ENCODE measurements at places on chromosomes 1 and 21.

GRCh38 chr1:230194525-230194924 is 127.5 kb downstream of the GALNT2 start:
- no peak for DNase-seq

- no peak for DNase-seq
Measured at GRCh38 chr1:23593556-23594148, 34.4 kb upstream of the ID3 start.

DNA sequence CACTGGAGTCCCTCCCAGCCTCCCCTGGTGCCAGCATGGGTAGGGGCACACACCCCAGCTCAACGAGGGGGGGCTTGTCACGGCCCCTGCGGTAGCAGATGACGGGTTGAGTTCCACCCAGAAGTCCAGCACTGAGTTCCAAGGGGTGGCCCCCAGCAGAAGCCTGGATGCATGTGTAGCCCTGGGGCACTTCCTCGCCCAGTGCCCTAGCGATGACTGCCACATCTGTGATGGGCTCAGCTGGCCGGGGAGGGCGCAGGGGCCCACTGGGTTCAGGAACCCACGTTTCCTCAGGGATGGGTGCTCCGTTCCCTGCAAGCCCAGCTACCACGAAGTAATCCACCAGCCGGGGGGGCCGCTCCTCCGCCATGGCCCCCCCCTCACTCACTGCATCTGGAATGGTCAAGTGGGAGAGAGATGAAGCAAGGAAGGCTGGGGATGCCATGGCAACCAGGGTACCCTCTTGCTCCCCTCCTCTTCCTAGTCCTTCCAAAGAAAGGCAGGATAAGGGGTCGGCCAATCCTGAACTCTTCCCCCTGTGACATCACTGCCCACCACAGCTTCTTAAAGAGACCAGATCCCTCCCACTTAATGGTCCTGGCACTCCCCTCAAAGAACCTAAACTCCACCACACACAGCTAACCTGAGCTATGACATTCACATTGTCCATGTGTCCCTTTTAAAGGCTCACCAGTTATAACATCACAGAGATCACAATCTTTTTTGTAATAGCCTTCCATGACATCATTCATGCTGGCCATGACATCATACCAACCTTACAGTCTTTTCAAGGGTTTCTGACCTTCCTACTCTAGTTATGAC is 2.3 kb downstream of the DENND4B start:
- DNase-seq = no peak

DNA sequence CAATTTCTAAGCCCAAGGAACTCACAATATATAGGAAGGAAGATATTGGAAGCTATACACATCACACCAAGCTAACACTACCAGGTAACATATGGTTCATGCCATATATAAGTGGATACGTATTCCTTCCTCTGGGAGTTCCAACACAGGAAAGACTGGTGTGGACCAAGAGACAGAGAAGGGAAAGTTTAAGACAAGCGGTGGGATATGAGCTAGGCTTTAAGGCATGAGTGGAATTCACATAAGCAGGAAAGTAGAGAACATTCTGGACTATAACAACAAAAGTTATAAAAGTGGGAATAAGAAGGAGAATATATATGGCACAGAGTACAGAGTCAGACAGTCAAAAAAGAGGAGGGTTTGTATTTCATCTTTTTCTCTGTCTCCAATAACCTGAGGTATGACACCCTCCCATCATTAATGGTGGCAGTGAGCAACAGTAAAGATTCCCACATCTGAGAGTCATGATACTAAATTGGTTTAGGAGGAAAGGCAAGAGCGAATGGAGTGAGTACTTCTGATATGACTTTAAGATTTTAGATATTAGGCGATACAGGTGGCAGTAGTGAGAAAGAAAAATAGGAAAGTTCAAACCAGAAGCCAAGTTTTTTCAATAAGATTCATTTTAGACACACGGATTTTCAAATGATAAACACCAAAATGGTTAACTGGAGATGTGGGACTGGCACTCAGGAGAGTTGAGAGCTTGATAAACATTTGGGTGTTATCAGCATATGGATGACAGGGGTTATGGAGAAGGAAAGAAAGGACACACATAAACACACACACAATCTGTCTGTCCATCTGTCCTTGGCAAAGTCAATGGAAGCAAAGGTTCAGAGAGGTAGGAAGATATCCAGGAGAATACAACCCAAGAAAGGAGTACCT is 87.4 kb upstream of the TTC39A start:
- no peak for DNase-seq

DNA sequence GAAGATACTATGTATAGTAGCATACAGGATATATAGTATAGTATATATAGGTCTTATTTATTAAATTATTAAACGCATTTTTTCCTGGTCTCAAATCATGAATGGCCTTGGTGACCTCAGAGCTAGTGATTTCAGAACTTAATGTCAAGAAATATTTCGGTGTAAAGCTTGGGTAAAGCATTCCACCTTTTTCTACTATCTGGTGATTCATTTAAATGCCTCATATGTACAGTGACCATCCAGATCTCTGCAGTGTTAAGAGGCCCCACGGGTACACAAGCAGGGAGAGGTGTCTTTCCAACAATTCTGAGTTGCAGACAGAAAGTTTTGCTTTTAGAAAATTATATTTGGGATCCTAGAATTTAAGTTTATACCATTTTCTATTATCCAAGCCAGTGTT is 626.5 kb downstream of the PTPRC start:
- no peak for DNase-seq

DNA sequence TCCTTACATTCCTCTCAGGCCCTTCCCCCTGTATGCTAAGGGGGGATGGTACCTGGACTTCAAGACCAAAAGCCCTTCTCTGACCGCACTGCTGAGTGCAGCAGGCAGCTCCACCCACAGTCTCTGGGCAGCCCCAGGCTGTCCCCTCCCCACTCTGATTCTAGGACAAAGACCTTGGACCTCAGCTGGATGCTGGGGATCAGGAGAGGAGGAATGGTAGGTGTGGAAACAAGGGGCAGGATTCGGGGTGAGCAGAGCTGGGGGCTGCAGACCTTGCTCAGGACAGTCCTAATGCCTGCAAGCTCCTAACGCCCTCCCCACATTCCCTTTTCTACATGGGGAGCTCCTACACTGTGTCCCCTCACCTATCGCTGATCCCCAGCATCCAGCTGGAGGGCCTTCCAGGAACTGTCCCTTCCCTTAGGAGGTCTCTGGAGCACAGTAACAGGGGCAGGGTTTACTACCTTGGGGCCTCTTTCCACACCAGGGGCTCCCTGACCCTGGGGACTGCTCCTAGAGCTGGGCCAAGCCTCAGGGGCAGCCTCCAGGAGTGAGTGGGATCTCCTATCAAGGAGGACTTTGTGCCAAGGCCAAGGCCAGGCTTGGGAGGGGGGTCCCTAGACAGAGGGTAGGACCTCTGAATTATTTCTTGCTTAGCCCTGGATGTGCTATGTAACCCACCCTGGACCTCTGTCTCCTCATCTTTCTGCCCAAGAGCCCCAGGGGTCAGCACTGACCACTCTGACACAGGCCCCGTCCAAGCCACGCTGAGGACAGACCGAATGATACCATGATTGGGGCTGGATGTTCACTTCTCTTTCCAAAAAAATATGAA is 5.6 kb downstream of the CLDN19 start:
- DNase-seq = peak; percentile 3

DNA sequence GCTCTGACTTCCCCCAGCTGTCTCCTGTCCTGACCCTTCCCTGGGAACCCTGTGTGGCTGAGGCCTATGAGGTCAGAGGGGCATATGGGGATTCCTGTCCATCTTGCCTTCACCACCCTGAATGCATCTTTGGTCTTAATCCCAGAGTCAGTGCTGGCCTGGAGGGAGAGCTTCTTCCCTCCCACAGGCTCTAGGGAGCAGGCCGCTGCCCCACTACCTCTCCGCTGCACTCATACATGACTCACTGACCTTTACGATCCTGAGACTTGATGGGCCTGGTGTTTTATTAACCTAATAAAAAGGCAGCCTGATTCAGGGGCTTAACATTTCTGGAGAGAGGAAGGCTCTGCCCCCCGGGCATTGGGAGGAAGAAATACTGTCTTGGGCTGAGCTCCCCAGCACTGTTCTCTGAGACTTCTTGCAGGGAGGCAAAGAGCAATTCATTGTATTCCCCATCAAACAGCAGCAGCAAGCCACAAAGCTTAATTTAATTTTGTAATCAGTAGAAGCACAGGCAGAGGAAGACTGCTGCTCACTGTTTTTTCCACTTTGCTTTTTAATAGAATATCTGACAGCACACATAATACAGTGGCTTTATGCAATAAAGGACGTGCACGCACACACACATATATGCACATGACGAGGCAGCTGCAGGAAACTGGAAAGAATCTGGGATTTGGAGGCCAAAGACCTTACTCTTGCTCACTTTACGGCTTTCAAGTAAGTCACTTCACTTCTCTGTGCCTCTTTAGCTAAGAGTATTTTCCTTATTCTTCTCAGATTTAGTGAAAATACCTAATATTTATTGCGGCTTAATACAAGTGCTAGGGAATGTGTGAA is 89.2 kb upstream of the GRIK3 start:
- no peak for DNase-seq

GRCh38 chr1:116309090-116309870 is 63.8 kb upstream of the ATP1A1 start:
- DNase-seq = no peak

GRCh38 chr1:227790034-227790400 is 25.5 kb upstream of the PRSS38 start:
- peak; percentile 10 for DNase-seq
